ENCODE measurements at places on chromosomes 12 and 14. TPM values are rescaled to one million over a fixed set of nuclear protein-coding genes. Genes with fewer than 3 reads are reported as not detected.

Gene TEX52
- not detected for total RNA-seq

Gene KRT77
- total RNA-seq: not detected

Gene CLEC9A
- not detected for total RNA-seq

Gene ADCY4
- 19.2 TPM for total RNA-seq

Gene IFNG-AS1
- total RNA-seq: 0.15 TPM

Gene TPPP2
- total RNA-seq: 1.6 TPM

Gene CCDC88C
- total RNA-seq: 3.5 TPM

Gene KCNH5
- total RNA-seq: 0.29 TPM

Gene SLC10A1
- total RNA-seq: not detected

Gene ZNF385A
- total RNA-seq: 24.2 TPM

Gene RPS6KA5
- 8.1 TPM for total RNA-seq
